ENCODE measurements at places on chromosomes 3 and 15. TPM values are rescaled to one million over a fixed set of nuclear protein-coding genes. Genes with fewer than 3 reads are reported as not detected.

Gene SRGAP3
- 0.76 TPM for total RNA-seq

Gene C3orf85
- total RNA-seq, result not detected

Gene PPARG
- 6.6 TPM for total RNA-seq

Gene CLDN18
- total RNA-seq, result not detected

Gene MFGE8
- 107 TPM for total RNA-seq

Gene IQGAP1
- 292 TPM for total RNA-seq

Gene AZI2
- total RNA-seq, result 29.4 TPM

Gene ARPP19
- 122 TPM for total RNA-seq

Gene CADPS
- not detected for total RNA-seq

Gene ARNT2
- 1.3 TPM for total RNA-seq

Gene NIT2
- 16.9 TPM for total RNA-seq

Gene UBR1
- total RNA-seq, result 23.3 TPM

Gene ACP3
- not detected for total RNA-seq

All from glomerular endothelial cell (primary cell).